Neural cell (in vitro differentiated cells): ENCODE measurements at places on chromosomes 2 and 18. TPM values are rescaled to one million over a fixed set of nuclear protein-coding genes. Genes with fewer than 3 reads are reported as not detected.

Gene CDH19
- 0.11 and 0.28 TPM in 2 replicates for polyA plus RNA-seq

Gene ARHGEF4
- 45.9 and 70.9 TPM in 2 replicates for polyA plus RNA-seq

Gene POTEI
- 0.25 and 0.48 TPM in 2 replicates for polyA plus RNA-seq

Gene ZNF385B
- polyA plus RNA-seq: 0.30 and 0.31 TPM in 2 replicates

Gene CRYBA2
- not detected in 2 replicates for polyA plus RNA-seq

Gene XIRP2
- polyA plus RNA-seq: not detected in 2 replicates

Gene CEP192
- polyA plus RNA-seq: 28.1 and 31.7 TPM in 2 replicates

Gene CENPA
- 0.54 and 2.1 TPM in 2 replicates for polyA plus RNA-seq

Gene PLGLB1
- 15.9 and 20.2 TPM in 2 replicates for polyA plus RNA-seq

Gene MOCOS
- polyA plus RNA-seq: not detected in 2 replicates

Gene CTIF
- 50.2 and 97.9 TPM in 2 replicates for polyA plus RNA-seq

Gene IL1A
- polyA plus RNA-seq: 0.14 TPM in 1 of 2 replicates, not detected in the other

Gene SLC5A7
- not detected in 2 replicates for polyA plus RNA-seq

Gene FAP
- polyA plus RNA-seq: 0.16 TPM in 1 of 2 replicates, not detected in the other

Gene MYO5B
- 0.38 and 0.42 TPM in 2 replicates for polyA plus RNA-seq

Gene B3GNT7
- polyA plus RNA-seq: 0.06 and 0.67 TPM in 2 replicates

Gene SERPINB7
- polyA plus RNA-seq: not detected in 2 replicates

Gene VIT
- polyA plus RNA-seq: not detected in 2 replicates

Gene ALPI
- not detected in 2 replicates for polyA plus RNA-seq

Gene VAMP5
- not detected in 2 replicates for polyA plus RNA-seq

Gene CFAP65
- polyA plus RNA-seq: 1.1 and 1.7 TPM in 2 replicates

Gene UGT1A8
- polyA plus RNA-seq: not detected in 2 replicates

Gene REG3A
- polyA plus RNA-seq: not detected in 2 replicates

Gene BOLL
- not detected in 2 replicates for polyA plus RNA-seq

Gene TEX44
- not detected in 2 replicates for polyA plus RNA-seq

Gene LCT
- not detected in 2 replicates for polyA plus RNA-seq

Gene RNF103
- polyA plus RNA-seq: 22.0 and 24.1 TPM in 2 replicates

Gene NAGK
- 123 and 180 TPM in 2 replicates for polyA plus RNA-seq

Gene C2orf81
- 1.7 and 3.3 TPM in 2 replicates for polyA plus RNA-seq

Gene IL36G
- polyA plus RNA-seq: not detected in 2 replicates

Gene TBR1
- 4.5 and 7.2 TPM in 2 replicates for polyA plus RNA-seq

Gene MTCL1
- 20.8 and 23.1 TPM in 2 replicates for polyA plus RNA-seq

Gene PLB1
- 2.8 and 3.4 TPM in 2 replicates for polyA plus RNA-seq

Gene HNRNPLL
- polyA plus RNA-seq: 53.4 and 63.5 TPM in 2 replicates

Gene ATG9A
- polyA plus RNA-seq: 25.6 and 26.2 TPM in 2 replicates

Gene GPR55
- not detected in 2 replicates for polyA plus RNA-seq

Gene TMEM131
- polyA plus RNA-seq: 6.6 and 9.6 TPM in 2 replicates

Gene SH3RF3
- polyA plus RNA-seq: 0.52 and 0.53 TPM in 2 replicates

Gene IGFBP5
- 1.6 and 2.1 TPM in 2 replicates for polyA plus RNA-seq

Gene NDUFV2
- polyA plus RNA-seq: 244 and 285 TPM in 2 replicates

Gene REG3G
- polyA plus RNA-seq: not detected in 2 replicates

Gene QPCT
- 2.3 TPM in 1 of 2 replicates, not detected in the other for polyA plus RNA-seq

Gene LIMS4
- 0.46 TPM in 1 of 2 replicates, not detected in the other for polyA plus RNA-seq

Gene HNMT
- 0.40 TPM in 1 of 2 replicates, not detected in the other for polyA plus RNA-seq

Gene FEV
- not detected in 2 replicates for polyA plus RNA-seq

Gene LYPD6B
- 0.68 and 7.7 TPM in 2 replicates for polyA plus RNA-seq

Gene FOXD4L1
- polyA plus RNA-seq: 0.82 and 1.6 TPM in 2 replicates

Gene UGT1A7
- polyA plus RNA-seq: not detected in 2 replicates
